ENCODE measurements at places on chromosomes 5 and 9. TPM values are rescaled to one million over a fixed set of nuclear protein-coding genes. Genes with fewer than 3 reads are reported as not detected.

- DNase-seq = no peak
- H3K36me3 ChIP-seq = no peaks in the 10 kb centered on the region
- no peaks in the 10 kb centered on the region for H3K27me3 ChIP-seq
- no peaks in the 10 kb centered on the region for H3K4me1 ChIP-seq
- H3K4me3 ChIP-seq = no peak overlapping the region
Measured at GRCh38 chr5:65113771-65114170, 345.0 kb downstream of the CWC27 start.

DNA sequence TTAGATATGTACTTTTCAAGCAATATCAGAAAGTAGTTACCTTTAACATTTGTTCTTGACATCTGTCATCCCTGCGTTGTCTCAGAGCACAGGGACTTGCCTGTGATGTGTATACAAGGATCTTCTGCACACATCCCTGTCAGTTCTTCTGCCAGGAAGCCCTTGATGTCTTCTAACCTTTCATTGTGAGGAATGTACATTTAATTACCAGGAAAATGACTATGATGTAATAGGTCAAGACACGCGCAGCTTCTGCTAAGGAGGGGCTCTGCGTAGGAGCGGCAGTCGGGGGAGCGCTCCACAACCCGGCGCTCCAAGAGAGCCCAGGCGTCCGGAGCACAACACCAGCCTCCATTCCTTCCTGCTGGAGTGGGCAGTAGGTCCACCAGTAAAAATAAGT, 119.7 kb downstream of the IRX2 start:
- no peak overlapping the region for H3K27ac ChIP-seq
- DNase-seq = no peak
- no peaks in the 10 kb centered on the region for H3K27me3 ChIP-seq
- no peaks in the 10 kb centered on the region for H3K36me3 ChIP-seq
- no peaks in the 10 kb centered on the region for H3K4me1 ChIP-seq
- no peak overlapping the region for H3K4me3 ChIP-seq

GRCh38 chr9:7973123-7973522, 173.5 kb upstream of the DMAC1 start:
- no peak overlapping the region for H3K4me3 ChIP-seq
- no peaks in the 10 kb centered on the region for H3K27me3 ChIP-seq
- no peak for DNase-seq
- H3K36me3 ChIP-seq = no peaks in the 10 kb centered on the region

DNA sequence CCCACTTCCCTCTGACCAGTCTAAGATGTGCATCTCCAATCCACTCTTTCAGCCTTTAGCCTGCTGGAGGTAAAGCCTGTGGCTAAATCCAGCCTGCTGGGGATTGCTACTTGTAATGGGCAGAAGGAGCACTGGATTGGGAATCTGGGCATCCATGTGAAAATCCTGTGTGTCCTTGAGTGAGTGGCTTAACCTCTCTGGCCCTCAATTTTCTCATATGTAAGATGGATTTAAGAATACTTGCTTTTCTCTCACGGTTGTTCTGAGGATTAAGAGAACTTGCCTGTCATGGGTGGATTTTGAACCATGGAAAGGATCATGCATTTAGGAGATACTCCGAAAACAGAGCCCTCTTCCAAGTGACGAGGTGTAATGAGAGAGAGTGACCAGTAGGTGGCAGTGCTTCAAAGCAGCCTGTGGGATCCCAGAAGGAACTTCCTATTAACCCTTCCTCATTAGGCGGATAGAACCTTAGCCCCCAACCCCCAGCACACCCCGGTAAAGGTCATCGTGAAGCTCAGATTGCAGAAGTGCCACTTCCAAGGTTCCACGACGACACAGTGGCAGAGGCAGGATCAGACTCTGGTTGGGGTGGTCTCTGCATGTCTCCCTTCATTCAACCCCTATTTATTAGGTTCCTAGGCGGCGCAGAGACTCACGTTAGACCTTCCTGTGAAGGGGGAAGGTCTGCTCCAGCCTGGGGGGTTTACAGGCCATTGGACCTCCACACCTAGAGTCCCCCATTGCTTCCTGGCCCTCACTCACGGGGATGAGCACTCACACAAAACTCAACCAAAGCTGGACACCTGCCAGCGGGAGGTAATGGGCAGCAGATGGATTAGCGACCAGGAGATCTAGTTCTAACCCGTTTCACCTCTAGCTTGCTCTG, 68.7 kb upstream of the ZNF618 start:
- H3K4me3 ChIP-seq = no peak overlapping the region
- no peaks in the 10 kb centered on the region for H3K27me3 ChIP-seq
- no peaks in the 10 kb centered on the region for H3K4me1 ChIP-seq
- peak; percentile 56 for DNase-seq
- H3K27ac ChIP-seq = no peak overlapping the region

DNA sequence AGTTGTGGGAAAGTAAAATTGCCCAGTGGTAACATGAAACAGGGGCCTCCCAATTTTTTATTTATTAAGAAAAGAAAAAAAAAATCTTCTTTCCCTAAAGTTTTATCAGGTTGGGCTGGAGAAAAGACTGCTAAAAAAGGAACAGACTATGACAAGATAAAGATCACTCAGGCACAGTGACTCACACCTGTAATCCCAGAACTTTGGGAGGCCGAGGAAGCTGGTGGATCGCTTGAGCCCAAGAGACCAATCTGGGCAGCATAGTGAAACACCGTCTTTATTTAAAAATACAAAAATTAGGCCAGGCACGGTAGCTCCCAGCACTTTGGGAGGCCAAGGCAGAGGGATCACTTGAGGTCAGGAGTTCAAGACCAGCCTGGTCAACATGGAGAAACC, 312.5 kb downstream of the CETN3 start:
- no peak for DNase-seq
- H3K36me3 ChIP-seq = no peaks in the 10 kb centered on the region
- no peak overlapping the region for H3K27ac ChIP-seq
- H3K4me3 ChIP-seq = no peak overlapping the region
- no peaks in the 10 kb centered on the region for H3K27me3 ChIP-seq

DNA sequence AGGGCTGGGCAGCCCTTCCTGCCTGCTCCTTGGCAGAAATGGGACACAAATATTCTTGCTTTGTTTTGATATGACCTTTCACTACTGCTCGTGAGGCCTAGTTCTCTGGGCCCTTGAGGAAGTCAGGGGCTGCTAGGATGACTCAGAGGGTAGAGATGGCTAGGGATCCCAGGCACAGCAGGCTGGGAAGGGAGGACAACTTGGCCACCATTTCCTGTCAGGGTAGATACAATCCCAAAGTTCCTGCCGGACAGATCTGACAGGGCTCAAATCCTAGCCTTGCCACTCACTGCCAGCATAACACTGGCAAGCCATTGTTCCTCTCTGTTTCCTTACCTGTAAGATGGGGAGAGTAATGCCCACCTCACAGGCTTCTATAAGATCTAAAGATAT, 31.7 kb upstream of the MEIKIN start:
- no peak for DNase-seq
- H3K27ac ChIP-seq = no peak overlapping the region
- H3K4me3 ChIP-seq = no peak overlapping the region
- no peaks in the 10 kb centered on the region for H3K4me1 ChIP-seq

DNA sequence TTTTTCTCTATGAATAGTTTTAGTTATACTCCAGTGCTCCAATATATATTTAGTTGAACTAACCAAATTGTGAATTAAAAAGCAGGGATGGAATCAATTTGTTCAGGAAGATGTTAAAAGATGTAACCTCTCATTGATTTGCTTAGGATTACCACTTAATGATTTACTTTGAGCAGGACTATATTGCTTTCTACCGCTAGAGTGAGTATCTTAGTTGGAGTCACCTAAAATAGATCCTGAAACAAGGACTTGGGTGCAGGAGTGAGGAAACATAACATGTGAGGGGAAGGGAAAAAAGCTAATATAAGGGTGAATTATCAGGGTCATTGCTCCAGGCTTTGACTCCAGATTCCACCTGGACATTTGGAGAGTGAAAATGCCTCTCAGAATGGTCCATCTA, 2277.4 kb upstream of the C9orf72 start:
- DNase-seq = no peak
- H3K27me3 ChIP-seq = no peaks in the 10 kb centered on the region
- H3K27ac ChIP-seq = no peak overlapping the region
- H3K36me3 ChIP-seq = no peaks in the 10 kb centered on the region
- no peaks in the 10 kb centered on the region for H3K4me1 ChIP-seq
- H3K4me3 ChIP-seq = no peak overlapping the region

GRCh38 chr5:156109317-156110023, 217.5 kb upstream of the SGCD start:
- no peaks in the 10 kb centered on the region for H3K4me1 ChIP-seq
- no peaks in the 10 kb centered on the region for H3K27me3 ChIP-seq
- no peak overlapping the region for H3K4me3 ChIP-seq
- no peaks in the 10 kb centered on the region for H3K36me3 ChIP-seq
- H3K27ac ChIP-seq = no peak overlapping the region

- no peaks in the 10 kb centered on the region for H3K36me3 ChIP-seq
- peak; percentile 69 for DNase-seq
- H3K27me3 ChIP-seq = no peaks in the 10 kb centered on the region
- no peak overlapping the region for H3K27ac ChIP-seq
- H3K4me1 ChIP-seq = no peaks in the 10 kb centered on the region
Measured at GRCh38 chr5:16791036-16791705, 144.9 kb downstream of the MYO10 start.

DNA sequence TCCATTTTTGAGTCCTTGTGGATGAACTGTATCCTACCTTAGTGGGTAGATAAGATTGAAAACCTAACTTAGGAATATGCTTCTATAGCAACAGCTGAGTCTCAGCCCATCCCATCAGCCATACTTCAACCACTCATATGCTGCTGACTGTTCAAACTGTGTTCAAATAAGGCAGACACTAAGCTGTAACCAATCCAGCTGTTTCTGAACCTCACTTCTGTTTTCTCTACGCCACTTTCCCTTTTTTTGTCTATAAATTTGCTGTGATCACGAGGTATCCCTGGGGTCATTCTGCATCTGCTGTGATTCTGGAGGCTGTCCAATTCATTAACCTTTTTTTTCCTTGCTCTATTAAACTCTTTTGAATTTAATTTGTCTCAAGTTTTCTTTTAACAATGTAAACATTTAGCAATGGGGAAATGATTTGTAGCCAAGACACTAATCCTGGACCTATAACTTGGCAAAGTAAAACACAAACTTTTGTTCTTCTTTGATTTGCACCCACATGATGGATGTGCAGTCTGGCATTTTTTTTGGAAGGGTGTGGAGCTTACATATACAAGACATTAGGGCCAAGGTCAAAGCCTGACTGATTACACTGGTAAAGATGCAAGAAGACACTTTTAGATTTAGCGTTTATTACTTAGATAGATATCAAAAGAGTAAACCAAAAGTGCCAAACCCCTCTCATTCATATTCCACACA, 14.9 kb upstream of the SCGB3A2 start:
- H3K27me3 ChIP-seq = no peaks in the 10 kb centered on the region
- no peak for DNase-seq
- no peaks in the 10 kb centered on the region for H3K4me1 ChIP-seq
- no peak overlapping the region for H3K4me3 ChIP-seq

- H3K36me3 ChIP-seq = peaks cover 5% of the 10 kb centered on the region
- no peaks in the 10 kb centered on the region for H3K27me3 ChIP-seq
- no peaks in the 10 kb centered on the region for H3K4me1 ChIP-seq
- DNase-seq = no peak
- H3K27ac ChIP-seq = no peak overlapping the region
Measured at GRCh38 chr9:94967482-94967881, 241.0 kb downstream of the AOPEP start.

GRCh38 chr9:98808411-98808815, 943 bp downstream of the GALNT12 start:
- H3K27ac ChIP-seq = no peak overlapping the region
- peak overlapping the region; percentile 55 for H3K4me3 ChIP-seq
- no peaks in the 10 kb centered on the region for H3K36me3 ChIP-seq
- no peak for DNase-seq

- no peaks in the 10 kb centered on the region for H3K36me3 ChIP-seq
- no peaks in the 10 kb centered on the region for H3K4me1 ChIP-seq
- no peak overlapping the region for H3K27ac ChIP-seq
- H3K4me3 ChIP-seq = no peak overlapping the region
Measured at GRCh38 chr9:22278426-22278825, 168.2 kb upstream of the DMRTA1 start.

DNA sequence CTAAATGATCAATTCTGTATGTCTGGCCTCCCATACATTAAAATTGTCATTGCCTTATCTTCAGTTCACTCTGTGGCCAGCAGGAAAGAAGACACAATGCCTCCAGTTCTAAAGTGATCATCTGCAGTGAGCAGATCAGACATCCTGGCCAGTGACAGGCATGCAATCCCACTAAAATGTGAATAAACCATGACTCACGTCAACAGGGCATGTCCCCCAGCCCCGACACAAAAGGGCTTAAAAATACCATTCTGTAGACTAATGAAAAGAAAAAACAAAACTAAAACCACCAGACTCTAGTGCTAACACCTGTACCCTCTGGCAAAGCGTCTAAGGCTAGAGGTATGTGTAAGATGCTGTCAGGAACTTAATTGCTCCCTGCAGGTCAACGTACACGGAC, 38.5 kb downstream of the DDX31 start:
- no peaks in the 10 kb centered on the region for H3K27me3 ChIP-seq
- peaks cover 3% of the 10 kb centered on the region for H3K36me3 ChIP-seq
- no peak overlapping the region for H3K27ac ChIP-seq
- DNase-seq = no peak

DNA sequence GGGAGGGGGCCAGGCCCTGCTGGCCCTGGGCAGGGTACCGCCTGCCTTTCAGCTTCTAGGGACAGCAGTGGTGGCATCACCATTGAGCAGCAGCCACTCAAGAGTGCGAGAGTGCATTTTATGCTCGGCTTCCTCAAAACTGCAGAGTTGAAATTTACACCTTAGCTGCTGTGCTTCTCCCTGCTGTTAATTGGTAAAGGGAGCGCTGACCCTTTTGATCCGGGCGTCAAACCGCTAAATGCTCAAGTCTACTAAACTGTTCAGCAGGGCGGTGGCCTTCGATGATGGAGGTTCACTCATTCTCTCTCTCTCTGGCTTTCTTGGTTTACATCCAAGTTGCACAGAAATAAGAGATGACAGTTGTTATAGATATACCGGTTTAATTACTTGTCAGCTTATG, 368.6 kb upstream of the IRX2 start:
- H3K4me1 ChIP-seq = no peaks in the 10 kb centered on the region
- no peaks in the 10 kb centered on the region for H3K36me3 ChIP-seq
- no peak overlapping the region for H3K4me3 ChIP-seq
- H3K27me3 ChIP-seq = no peaks in the 10 kb centered on the region
- no peak overlapping the region for H3K27ac ChIP-seq

Gene TMED9
- 83.3 TPM for total RNA-seq

Gene HRCT1
- total RNA-seq = 10.9 TPM

Gene SLC46A2
- total RNA-seq = 0.22 TPM

Gene SPINK6
- total RNA-seq = not detected

Gene KIF4B
- total RNA-seq = not detected

Gene TNFSF15
- total RNA-seq = 0.30 TPM

Gene SLC36A3
- total RNA-seq = not detected

Gene IFNB1
- not detected for total RNA-seq

Gene CD180
- total RNA-seq = 0.66 TPM

Gene CDX1
- total RNA-seq = 2.5 TPM

Gene ROR2
- 3.3 TPM for total RNA-seq

Gene PCDHB9
- total RNA-seq = 7.5 TPM
